NCI-H524 (cell line): ENCODE measurements at places on chromosomes 11 and 22.

- no peak for DNase-seq
These were observed 73.3 kb downstream of the TRIM44 start for GRCh38 chr11:35735903-35736302.

DNA sequence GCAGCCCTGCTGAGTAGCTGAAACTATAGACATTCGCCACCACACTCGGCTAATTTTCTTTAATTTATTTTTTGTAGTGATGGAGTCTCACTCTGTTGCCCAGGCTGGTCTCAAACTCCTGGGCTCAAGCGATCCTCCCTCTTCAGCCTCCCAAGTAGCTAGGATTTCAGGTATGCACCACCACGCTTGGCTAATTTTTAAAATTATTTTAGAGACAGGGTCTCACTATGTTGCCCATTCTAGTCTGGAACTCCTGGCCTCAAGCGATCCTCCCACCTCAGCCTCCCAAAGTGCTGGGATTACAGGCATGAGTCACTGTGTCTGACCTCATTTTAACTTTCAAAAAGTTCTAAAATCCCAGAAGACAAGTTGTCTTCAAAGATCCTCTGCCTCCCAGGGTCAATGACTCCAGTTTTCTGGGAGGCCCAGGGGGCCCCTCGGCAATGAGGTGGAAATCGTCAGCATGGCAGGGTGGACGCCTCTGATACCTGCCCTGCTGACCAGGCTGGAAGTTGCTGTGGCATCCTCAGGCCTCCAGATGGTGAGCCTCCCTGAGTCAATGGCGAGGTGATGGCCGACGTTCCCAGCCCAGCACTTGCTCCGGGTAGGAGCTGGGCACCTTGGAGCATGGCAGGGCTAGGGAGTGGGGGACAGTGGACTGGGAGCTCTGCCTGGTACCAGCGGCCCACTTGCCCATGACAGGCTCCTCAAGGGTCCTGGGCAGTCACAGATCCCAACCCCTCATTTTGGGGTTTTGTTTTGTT, 31.1 kb downstream of the RPL3 start:
- DNase-seq, result no peak

DNA sequence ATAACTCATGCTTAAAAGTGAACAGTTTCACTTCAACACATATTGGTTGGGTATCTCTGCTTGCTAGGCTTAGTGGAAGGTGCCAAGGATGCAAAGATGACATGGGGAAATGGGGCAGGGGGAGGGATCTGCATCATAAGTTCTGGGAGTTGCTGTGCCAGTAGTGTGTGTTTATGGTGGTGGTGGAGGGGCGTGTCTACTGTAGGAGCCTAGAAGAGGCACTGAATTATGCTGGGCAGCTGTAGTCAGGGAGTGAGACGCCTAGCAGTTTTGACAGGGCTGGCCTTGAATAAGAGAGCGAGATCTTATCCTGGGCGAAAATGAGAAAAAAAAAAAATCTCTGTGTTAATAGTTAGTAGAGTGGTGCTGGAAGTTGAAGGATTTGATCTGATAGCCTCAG, 3.0 kb downstream of the ELMOD1 start:
- no peak for DNase-seq

- peak; percentile 75 for DNase-seq
These were observed 121.7 kb downstream of the ZNF280B start for GRCh38 chr22:22386602-22387385.

GRCh38 chr11:567629-568292, 7.0 kb downstream of the RASSF7 start:
- peak; percentile 62 for DNase-seq

DNA sequence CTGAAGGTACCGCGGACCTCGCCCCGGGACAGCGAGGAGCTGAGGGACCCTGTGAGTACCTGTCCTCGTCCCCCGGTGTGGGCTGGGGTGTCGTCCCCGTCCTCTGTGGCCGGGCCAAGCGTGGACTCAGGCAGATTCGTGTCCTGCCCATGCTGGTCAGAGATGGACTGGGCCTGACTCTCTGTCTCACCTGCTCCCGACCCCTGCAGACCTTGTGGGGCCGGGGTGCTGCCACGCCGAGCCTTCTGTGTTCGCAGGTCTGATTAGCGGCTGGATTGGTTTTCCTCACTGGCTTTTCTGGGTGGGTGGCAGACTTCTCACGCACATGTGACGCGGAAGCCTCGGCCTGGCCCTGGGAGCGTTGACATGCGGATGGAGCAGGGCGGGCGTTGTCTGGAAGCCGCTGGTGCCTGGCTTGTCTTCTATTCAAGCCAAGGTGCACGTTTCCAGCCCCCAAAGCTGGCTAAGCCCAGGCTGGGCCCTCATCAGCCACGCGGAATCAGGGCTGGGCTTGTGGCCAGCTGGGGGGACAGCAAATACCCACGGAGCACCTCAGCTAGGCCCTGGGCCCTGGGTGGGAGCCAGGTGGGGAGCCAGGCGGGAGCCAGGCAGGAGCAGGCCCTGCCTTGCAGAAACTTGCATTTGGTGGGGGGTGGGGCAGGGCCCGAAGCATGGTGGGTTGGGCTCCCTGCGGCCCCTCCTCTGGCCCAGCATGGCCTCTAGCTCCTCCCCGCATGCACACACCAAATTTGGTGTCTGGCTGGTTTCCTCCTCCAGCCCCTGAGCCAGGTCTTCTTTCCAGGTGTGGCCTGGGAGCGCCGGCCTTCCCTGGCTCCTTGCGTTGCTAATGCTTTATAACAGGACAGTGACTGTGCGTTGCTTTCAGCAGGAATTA, 7.0 kb downstream of the GRAMD4 start:
- DNase-seq, result no peak

DNA sequence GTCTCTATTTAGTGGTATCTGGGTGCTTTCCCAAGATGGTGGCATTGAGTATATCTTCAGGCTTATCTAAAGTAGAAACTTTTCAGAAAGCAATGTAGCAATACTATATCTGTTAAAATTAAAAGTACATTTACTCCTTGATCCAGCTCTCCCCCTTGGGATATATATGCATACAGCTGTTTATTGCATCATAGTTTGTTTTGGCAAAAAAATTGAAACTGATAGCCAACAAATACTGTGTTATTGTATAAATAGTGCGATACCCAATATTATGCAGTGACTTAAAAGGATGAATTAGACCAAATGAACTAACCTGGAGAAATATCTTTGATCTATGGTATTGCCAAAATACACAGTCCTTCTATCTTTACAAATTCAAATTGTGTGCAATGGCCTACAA, 8.4 kb upstream of the OR10A3 start:
- DNase-seq, result no peak

DNA sequence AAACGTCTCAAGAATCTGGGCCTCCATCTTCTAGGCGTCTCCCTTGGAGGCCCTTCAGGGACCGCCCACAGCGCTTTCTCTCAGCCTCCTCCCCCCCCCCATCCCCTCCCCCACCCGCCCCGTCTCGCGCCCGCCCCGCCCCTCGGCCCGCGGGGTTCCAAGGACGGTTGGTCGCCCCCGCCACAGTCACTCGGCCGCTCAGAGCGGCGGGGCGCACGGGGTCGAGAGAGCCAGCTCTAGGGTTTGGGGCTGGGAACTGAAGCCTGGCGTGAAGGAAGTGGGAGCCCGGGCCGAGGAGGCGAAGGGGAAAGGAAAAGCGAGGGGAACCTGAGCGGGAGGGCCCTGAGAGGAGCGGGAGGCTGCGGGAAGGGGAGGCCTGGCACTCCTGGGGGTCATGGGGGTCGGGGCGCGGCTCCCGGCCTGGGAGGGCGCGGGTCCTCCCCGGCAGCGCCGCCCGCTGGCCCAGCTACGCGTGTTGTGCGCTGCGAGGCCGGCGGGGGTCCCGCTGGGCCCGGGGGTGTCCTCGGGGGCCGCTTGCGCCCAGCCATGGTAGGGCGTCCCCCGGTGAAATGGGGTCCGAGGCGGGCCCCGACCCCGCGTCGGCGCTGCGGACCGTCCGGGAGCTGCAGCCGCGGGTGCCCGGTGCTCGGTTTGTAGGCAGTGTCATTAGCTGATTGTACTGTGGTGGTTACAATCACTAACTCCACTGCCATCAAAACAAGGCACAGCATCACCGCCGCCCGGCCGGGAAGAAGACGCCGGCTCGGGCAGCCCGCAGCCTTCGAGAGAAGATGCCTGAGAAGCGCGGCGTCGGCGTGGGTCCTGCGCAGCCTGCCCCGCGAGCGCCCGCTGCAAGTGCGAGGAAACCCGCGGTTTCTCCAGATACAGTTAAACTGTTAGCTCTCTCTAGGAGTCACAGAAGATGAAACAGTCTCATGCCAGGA, at the start of gene BTG4:
BTG4 (minus strand) TSS at position 91 of the 944 bp plus-strand sequence. CDS start 13,610 bp downstream, outside the sequence.
- DNase-seq, result peak; percentile 43

GRCh38 chr11:44632466-44633123, 67.1 kb downstream of the CD82 start:
- peak; percentile 11 for DNase-seq

GRCh38 chr11:124839128-124839971, 25.9 kb upstream of the ROBO3 start:
- peak; percentile 44 for DNase-seq

- no peak for DNase-seq
These were observed 91.9 kb upstream of the SOX6 start for GRCh38 chr11:16448123-16448717.

GRCh38 chr11:72321381-72321996, 77.5 kb upstream of the PHOX2A start:
- no peak for DNase-seq

- no peak for DNase-seq
These were observed 3.1 kb downstream of the BET1L start for GRCh38 chr11:203945-204586.

- DNase-seq, result no peak
These were observed 52.1 kb downstream of the GDPD4 start for GRCh38 chr11:77249427-77249826.

- peak; percentile 25 for DNase-seq
These were observed 5.3 kb downstream of the OR51F2 start for GRCh38 chr11:4826425-4826824.

DNA sequence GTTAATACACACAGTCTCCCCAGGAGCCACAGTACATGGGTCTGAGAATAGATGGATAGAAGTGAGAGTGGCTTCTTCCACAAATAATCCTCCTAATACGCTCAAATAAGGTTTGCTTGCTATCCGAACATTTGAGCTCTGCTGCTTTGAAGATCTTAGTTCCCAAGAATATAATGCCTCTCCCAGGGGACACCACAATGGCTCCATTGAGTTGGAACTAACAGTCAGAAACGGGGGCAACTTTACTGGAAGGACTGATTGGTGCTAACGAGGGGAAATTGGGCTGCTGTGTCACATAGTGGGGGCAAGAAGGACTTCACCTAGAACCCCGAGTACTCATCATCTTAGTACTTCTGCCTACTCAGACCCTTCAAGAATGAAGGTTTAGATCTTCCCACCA, 66.2 kb downstream of the IGLL5 start:
- no peak for DNase-seq

GRCh38 chr11:44581246-44581645, 15.8 kb downstream of the CD82 start:
- no peak for DNase-seq

DNA sequence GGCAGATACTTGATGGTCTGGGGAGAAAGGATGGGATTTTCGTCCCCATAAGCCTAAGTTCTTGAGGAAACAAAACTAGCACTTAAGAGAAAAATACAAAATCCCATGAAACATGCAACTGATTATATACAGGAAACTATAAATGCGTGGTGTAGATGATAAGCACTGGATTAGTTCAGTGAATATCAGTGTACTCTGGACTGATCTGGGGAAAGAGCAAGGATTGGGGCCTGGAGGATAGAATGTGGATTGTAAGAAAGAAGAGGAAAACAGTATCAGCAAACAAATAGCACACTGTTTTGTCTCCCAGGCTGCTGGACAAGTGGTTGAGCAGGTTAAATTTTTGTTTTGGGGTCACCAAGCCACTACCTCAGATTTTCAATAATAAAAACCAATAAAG, 49.8 kb downstream of the DCUN1D5 start:
- DNase-seq, result no peak

DNA sequence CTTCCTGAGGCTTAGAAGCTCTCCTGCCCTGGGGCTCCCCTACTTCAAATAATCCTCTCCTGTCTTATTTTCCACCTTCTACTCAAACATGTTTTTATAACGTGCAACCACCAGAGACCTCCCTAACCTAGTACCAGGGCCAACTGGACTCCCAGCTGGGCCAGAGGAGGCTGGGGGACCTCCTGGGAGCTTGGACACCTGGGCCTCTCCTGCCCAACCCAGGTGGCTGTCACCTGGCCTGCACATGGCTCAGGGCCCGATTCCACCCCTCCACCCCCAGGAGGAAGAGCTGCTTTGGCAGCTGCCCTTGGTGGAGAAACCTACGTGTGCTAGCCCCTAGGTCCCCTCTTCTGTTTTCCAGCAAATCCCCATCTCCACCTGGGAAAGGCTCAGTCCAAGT, 105.2 kb downstream of the ABTB2 start:
- no peak for DNase-seq

DNA sequence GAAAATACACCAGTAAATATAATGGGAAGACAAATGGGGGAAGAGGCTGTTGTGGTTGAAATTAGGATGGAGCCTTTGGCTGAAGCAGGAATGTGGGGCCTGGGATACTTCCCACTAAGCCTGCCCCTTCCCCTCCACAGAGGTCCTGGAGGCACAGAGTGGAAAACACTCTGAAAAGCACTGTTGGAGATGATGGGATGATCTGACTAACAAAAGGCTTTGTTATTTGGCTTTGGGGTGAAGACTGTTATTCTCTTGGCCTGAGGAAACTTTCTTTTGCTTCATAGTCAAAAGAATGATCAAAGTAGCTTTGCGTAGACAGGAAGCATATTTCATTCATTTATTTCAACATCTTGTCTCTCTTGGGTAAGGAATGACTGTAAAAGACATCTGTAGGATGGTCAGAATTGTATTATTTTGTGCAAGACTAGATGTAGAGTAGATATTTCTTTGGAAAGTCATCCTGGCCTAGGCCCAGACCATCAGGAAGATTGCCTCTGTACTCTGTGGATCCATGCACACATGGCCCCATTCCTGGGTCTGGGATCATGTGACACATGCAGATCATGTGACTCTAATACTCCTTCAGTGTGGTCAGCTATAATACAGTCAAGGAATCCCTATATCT, 111.4 kb downstream of the SPON1 start:
- no peak for DNase-seq

- DNase-seq, result no peak
These were observed 329.9 kb upstream of the LRRC4C start for GRCh38 chr11:41789376-41789775.

GRCh38 chr11:93278976-93279375, 51.6 kb upstream of the DEUP1 start:
- no peak for DNase-seq

- DNase-seq, result no peak
These were observed 38.7 kb upstream of the SWAP70 start for GRCh38 chr11:9625162-9625561.
